ENCODE measurements at places on chromosomes 5 and 9.
A peak's percentile ranks its signal among the peaks of the same experiment; 100 is the strongest.

DNA sequence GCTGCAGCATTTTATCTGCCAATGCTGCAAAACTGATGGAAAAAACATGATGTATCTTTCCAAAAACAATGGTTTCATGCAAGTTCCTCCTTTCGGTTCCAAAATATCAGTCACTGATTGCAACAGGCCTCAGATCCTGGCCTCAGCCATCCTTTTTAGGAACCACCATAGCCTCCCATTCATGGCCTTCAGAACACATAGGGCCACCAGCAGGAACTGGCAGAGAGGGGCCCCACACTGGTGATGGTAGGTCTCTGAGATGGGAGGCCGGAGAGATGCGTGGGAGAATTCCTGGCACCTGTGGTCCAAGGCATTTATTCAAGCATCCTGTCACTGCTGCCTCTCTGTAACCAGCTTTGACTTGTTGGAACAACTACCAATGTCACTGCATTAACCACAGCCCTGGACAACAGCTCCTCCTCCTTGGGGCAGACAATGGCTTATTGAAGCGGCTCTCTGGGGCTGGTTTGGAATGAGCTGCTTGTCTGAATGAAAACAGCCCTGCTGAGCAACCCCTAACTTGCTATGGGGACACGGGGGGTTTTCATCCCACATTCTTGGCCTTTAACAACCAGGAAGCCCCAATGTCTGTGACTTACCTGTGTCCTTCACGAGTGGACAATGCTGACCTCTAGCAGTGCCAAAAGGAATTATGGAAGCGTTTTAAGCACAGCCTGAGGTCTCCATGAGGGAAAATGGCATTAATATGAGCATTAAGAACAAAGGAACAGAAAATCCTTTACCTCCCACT, 108.1 kb downstream of the LHFPL2 start:
- no peak for DNase-seq

DNA sequence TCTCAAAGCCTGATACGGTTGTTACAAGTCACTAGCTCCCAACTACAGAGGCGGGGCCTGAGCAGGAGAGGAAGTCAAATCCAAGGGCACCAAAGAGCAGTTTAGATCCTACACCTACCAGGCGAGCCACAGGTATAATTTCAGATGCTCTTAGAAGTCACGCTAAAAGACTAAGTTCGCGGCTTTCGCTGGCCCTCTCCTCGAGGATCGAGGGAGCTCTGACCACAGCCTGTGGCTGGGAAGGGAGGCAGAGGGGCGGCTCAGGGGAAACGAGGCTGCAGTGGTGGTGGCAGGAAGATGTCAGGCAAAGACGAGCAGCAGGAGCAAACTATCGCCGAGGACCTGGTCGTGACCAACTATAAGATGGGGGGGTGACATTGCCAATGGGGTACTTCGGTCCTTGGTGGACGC, 48.6 kb downstream of the SEMA4D start:
- no peak for DNase-seq

- DNase-seq: peak; percentile 93
Measured at GRCh38 chr9:130451509-130452388, 7.0 kb downstream of the ASS1 start.

- DNase-seq: peak; percentile 38
Measured at GRCh38 chr9:69433392-69433791, 108.4 kb downstream of the ENTREP1 start.

DNA sequence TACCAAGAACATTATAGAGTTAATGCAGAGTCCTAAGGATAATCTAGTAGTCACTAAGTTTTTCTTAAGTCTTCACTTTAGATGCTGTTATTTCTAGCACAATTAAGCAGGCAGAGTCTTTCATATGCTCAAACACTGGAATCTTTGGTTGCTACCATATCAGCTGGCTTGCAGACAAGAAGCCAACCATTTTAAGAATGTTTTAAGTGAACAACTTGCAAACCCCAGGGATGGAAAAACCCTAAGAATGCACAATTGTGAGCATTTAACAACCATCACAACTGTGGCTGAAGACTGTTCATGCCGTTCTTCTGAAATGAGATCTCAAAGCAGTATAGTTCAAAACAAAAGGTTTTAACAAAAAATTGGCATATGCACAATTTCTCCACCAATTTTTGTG, 55.1 kb downstream of the CSNK1A1 start:
- no peak for DNase-seq

GRCh38 chr5:141150224-141150992, 551 bp downstream of the PCDHB6 start:
- DNase-seq: no peak

- no peak for DNase-seq
Measured at GRCh38 chr9:95742821-95743220, 132.7 kb upstream of the ERCC6L2 start.

DNA sequence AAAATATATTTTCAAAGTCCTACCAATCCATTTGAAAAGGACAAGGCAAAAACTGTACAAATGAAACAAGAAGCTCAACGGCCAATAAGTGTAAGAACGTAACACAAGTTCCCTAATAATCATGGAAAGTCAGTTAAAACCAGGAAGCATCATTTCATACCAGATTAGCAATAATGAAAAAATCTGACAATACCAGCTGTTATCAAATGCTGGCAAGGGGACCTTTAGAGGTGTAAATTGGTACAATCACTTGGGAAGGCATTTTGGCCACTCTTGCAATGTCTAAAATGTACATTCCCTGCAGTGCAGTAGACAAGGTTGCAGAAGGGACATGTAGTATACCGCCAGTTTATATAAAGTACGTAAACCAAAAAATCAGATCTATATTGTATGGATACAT, 10.1 kb upstream of the SEMA5A start:
- no peak for DNase-seq

DNA sequence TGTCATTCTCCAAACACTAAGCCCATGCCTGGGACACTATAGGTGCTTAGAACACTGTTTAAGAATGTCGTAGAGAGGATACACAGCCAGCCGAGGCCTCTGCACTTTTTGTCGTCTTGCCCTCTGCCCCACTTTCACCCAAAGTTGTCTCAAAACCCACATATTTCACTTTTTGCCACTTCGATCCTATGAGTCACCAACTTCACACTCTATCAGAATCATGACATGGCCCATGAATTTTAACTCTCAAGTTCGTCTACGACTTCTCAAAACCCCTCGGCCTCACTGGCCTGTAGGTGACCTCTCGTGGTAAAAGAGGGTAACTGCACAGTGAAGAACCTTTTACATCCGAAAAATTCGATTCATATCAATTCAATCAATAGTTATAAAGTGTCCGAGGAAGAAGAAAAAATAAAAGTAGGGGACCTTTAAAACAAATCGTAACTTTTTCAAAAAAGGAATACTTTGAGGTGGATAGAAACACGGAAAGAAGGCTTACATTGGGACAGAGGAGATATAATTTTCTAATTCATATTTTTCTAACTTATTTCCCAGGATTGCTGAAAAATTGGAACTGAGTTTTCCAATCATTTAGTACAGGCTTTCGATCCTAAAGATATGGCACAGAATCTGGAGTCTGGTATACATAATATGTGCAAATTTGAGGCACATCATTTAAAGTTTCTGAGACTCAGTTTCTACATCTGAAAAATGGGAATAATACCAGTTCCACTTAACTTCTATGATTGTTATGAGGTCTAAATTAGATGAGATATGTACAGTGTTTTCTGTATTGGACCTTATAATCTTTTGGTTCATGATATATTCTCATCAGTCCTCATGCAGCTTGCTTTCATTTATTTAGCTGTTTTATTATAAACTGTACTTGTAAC, 122.6 kb downstream of the APBA1 start:
- DNase-seq: peak; percentile 65

DNA sequence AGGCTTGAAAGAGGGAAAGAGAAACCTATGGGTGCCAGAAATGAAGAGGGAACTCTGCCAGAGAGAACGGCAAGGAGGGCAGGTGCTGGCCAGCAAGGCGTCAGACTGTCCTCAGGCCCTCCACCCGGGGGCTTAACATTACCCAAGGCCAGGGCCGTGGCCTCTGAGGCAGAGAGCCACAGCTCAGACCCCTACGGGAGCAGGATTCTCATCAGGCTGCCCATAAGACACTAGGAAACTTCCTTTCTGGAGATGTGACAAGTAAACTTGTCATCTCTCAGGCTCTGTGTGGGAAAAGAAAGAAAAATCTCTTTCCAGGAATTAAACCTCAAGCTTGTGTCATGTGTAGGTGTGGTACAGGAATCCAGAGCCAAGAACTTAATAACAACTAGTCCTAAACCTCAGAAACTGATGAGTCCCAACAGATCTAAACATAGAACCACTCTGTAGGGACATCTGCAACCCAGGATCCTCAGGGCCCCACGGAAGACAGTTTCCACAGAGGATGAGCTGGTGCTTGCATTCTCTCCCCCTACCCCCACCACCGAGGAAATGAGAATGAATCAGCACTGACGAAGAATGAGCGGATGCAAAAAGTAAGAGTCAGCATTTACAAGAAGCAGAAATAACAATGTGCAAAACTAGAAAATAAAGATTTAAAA, 74.3 kb downstream of the DCP2 start:
- DNase-seq: peak; percentile 78

DNA sequence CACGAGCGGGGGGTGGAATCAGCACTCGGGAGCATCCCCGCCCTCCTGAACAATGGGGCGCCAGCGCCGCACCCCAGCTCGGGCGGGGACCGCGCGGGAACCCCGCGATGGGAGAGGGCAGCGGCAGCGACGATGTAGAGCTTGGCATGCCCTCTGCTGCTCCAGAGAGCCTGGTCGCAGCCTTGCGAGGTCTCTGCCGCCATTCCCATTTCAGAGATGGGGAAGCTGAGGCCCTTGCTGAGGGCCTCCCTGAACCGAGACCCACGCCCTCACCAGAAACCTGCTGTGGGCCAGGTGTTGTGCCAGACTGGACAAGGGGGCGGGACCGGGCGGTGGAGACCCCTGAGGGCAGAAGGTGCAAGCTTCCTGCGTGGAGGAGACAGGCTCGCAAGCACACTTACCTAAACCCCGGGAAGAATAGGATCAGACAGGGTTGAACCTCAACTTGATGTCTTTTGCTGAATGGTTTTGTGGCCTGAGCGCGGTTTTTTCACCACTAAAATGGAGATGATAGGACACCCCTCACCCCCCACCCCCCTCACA, 647 bp upstream of the MEGF9 start:
- DNase-seq: no peak
